ENCODE measurements at places on chromosomes 11 and 22.

DNA sequence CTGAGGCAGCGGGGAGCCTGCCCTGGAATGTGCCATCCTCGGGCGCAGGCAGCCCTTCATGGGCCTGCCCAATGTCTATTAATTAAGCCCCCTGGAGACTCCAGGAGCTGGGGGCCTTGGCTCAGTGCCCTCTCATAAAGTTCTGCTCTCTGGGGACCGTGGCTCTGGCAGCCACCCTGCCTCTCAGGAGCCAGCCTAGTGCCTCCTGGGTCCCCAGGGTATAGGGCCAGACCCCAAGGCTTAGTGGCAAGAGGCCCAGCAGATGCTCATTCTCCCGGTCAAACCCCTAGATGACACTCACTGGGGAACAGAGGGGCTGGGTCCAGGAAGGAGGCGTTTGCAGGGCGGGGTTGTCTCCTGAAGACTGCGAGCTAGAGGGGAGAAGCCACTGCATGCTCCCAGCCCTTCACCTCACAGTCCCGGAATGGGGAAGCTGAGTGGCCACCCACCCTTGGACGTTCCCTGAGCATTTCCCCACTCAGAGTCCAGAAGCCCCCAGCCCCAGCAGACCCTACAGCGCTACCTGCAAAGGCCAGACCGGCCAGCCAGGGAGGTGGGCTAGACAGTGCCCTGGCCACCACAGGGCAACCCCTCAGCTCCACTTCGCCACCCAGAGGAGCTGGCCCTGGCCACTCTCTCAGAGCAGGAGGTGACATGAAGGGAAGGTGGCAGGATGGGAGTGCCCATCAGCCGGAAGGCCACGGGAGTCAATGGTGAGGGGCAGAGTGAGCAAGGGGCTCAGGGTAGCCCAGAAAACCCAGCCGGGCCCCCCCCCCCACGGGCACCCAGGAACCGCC lies 83.0 kb downstream of the CDKN1C start:
- no peak for DNase-seq

DNA sequence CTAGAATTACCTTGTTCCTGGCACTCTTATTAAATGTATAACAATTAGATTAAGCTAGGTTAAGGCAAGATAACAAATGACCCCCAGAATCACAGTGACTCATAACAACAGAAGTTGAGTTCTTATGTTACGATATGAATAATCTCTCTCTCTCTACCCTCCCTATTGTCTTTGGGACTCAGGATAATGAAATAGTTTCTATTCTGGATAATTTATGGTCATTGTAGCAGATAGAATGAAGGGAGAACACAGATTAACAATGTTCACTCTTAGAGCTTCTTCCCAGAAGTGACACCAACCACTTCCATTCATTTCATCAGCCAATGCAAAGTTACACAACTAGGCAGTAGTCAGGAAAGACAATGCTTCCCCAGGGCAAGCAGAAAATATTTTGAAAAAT lies 334.5 kb downstream of the C11orf87 start:
- DNase-seq, result no peak

GRCh38 chr11:15412054-15412453 lies 297.3 kb downstream of the INSC start:
- no peak for DNase-seq

DNA sequence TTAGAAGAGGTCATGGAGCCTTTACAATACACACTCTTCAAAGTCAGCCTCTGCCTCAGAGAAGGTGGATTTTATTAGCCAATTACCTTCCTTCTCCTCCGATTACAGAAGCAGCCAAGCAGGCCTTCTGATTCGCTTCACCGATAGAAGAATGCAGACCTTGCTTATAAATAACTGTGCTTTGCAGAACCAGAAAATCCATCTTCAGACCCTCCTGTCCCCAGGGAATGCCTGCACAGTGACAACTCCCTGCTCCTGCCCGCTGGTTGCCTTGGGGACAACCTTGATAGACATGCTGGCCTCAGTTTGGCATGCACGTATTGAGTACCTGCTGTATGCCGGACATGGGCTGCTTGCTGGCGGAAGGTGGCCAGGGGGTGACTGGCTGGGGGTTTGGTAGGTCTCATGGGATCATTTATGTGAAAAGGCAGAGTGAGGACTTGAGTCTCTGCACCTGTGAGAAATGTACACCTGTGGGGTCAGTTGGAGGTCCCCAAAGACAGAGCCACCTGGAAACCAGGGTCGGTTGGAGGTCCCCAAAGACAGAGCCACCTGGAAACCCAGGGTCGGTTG lies 1238.7 kb downstream of the BRD1 start:
- DNase-seq, result no peak

DNA sequence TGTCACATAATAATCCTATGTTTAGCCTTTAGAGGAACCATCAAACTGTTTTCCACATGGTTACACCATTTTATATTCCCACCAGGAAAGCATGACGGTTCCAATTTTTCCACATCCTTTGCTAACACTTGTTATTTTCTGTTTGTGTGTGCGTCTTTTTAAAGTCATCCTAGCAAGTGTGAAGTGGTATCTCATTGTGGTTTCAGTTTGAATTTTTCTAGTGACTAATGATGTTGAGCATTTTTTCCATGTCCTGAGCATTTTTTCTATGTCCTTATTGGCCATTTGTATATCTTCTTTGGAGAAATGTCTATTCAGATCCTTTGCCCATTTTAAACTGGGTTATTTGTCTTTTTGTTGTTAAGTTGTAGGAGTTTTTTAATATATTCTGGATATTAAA lies 53.7 kb upstream of the DEPDC7 start:
- no peak for DNase-seq

All from stimulated activated CD4-positive, alpha-beta T cell treated with anti-CD3 and anti-CD28 coated beads, Interleukin-2, amount 100 ng/mL, for 24 hours (primary cell).